ENCODE measurements at places on chromosomes 5 and 9.

GRCh38 chr5:159444441-159445082 is 114.3 kb upstream of the IL12B start:
- DNase-seq: no peak

DNA sequence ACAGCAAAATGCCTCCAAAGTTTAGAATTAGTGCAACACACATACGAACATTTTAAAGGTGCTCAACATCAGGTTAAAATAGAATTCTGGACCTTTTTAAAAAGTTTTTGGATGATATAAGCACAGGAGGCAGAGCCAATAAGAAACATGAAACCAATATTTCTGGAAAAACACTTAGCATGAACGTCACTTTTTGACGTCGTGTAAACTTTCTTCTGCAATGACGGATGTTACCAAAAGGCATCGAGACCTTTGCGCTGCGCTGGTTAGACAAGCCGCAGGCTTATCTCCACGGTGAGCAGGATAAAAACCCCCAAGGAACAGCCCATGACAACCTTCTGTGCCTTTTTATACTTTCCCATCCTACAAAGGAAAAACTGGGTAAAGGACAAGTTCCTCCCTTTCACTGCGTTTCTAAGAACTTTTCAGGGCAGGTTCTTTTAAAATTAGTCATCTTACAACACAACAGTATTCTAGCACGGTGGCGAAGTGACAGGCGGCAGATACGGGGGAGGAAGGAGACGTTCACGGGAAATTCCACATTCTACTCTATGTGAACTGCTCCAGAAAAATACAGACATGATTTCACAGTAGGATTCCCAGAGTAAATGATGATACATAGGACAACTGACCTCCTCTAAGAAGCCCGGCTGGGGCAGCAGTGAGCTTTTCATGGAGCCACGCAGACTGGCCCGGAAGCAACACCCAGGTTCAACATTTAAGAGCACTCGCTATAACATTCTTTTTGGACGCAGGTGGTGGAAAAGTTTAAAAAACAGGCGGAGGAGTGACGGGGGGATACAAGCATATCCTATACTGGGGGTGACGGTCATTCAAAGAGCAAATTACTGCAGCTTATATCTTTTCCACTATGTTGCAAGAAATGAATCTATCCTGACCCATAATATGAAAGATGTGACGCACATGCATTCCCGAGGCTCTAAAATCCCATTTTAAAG is 52.4 kb downstream of the USP20 start:
- no peak for DNase-seq

GRCh38 chr5:60521376-60522291 is 178.3 kb downstream of the DEPDC1B start:
- DNase-seq: no peak

DNA sequence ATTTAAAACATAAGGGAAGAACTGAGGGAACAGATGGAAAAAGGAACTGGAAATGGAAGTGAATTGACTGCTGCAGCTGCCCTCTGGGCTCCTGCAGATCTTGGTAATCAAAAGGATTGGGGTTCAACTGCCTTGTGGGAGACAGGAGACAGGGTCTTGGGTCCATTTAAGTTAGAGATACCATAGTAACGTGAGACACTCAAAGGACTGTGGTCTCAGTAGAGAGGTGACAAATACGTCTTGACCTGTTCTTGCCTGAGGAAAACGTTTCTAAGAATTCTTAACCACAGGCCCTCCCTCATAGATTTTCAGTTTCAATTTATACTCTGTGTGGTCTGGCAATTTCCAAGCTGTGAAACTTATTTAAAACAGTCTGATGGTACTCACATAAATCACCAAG is 100.8 kb upstream of the DHFR start:
- no peak for DNase-seq

- no peak for DNase-seq
Measured at GRCh38 chr5:34847056-34847455, 8.1 kb downstream of the TTC23L start.

DNA sequence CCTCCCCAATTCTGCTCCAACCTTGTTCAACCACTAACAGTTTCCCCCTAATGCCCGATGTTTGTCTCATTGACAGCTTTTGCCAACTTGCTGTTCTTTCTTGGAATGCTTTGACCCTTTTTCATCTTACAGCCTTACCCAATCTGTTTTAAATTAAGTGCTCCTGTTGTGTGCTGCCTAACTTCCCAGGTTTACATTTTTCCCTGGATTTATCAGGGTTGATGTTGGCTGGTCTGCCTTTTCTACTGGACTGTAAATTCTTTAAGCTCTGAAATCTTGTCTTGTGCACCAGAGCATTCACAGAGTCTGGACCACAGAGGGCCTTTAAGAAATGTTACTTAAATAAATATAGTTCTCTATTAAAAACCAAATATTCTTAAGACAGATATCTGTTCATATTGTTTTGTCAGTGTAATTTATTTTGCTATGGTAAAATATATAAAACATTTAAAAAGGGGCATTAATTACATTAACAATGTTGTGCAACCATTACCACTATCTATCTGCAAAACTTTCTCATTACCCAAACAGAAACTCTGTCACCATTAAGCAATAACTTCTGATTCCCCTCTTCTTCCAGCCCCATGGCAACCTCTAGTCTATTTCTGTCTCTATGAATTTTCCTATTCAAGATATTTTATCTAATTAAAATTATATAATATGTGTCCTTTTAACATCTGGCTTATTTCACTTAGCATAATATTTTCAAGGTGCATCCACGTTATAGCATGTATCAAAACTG is 73.0 kb downstream of the OSTF1 start:
- no peak for DNase-seq

GRCh38 chr5:44454002-44454401 is 64.8 kb upstream of the FGF10 start:
- no peak for DNase-seq

DNA sequence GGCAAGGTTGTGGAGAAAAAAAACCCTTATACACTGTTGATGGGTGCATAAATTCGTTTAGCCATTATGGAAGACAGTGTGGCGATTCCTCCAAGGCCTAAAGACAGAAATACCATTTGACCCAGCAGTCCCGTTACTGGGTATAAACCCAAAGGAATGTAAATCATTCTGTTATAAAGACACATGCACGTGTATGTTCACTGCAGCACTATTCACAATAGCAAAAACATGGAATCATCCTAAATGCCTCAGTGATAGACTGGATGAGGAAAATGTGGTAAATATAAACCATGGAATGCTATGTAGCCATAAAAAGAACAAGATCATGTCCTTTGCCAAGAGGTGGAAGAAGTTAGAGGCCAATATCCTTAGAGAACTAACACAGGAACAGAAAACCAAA is 119.9 kb upstream of the PRR16 start:
- DNase-seq: no peak

DNA sequence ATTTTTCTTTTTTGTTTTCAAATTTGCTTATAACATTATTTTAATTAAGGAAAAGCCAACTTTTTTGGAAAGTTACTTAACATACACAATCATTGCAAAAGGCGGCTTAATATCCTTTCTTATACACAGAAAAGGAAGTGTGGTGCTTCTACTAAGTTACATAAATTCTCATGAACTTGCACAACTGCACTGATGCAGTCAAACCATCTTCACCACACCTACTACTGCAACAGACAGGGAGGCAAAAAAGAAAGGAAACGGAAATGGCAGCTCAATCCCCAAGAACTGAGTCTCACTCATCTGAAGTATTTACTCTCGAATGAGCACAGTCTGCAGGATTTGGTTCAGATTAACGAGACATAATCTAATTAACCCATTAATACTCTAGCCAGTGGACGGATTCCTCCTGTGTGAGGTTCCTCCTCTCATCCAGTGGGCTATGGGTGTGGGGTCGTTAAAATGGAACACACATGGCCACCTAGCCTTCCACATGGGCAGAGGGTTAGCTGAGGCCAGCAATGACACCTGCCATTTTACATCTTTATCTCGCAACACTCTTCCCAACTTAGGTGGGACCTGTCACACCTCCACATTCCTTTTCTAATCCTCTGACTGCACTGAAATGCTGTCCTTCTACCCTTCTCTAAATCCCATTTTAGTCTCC is 30.0 kb downstream of the GOLM1 start:
- no peak for DNase-seq

- DNase-seq: no peak
Measured at GRCh38 chr9:108709997-108710396, 145.8 kb downstream of the ACTL7B start.

GRCh38 chr5:54643685-54644106 is 126.1 kb downstream of the SNX18 start:
- DNase-seq: no peak

DNA sequence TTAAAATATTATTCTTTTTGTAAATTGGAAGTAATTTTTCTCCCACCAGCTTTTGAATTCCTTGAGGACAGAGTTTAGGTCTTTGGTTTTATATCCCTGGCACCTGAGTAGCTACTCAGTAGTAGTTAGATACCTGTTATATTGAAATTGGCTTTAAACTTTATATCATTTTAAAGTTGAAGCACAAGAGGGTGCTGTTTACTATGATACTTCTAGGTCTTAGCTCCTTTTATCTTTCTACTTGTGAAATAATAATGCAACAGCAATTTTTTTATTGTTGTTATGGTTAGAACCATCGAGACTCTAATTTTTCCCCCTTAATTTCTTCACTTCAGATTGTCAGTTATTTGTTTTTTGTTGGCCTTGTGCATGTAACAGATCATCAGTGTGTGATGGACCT is 46.3 kb downstream of the AP3S1 start:
- DNase-seq: no peak

- DNase-seq: no peak
Measured at GRCh38 chr9:79208791-79209396, 362.9 kb upstream of the TLE4 start.

- no peak for DNase-seq
Measured at GRCh38 chr5:14213813-14214585, 70.9 kb downstream of the TRIO start.

DNA sequence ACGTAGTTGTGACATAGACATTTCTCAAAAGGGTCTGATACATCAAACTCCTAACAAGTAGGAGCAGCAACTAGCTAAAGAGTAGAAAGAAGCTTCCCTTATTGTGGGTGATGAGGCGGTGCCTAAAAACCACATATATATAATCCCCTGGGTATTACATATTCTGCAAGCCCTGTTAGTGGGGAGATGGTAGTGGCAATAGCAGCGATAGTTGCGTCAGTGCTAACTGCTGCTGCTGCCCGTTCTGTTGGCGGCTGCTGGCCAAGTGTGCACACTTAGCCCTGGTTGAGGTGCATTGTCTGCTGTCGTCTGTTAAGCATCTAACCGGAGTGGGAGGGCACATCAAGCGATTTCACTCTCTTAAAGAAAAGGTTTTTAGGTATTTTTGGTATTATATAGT is 35.8 kb downstream of the VLDLR start:
- no peak for DNase-seq

DNA sequence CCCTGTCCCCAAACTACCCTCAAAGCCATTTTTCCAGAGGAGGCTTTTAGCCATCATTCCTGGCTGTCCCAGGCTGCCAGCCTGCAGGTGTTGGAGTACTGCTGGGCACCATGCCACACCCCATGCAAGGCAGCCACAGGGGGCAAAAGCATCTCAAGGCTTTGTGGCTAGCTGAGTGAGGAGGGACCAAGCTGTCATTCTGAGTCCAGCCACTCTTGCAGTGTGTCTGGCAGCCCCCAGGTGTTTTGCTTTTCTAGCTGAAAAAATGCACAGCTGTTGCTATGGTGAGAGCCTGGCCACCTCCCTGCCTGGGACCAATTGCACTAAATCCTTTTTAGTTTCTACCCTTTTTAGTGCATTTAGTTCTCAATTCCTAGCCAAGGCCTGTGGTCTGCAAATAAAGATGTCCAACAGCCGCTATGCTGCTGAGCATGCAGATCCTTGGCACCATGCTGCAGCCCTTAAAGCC is 50.4 kb upstream of the PTGS1 start:
- DNase-seq: peak; percentile 41

- DNase-seq: no peak
Measured at GRCh38 chr9:115157245-115157674, 39.3 kb upstream of the TNC start.
